ENCODE measurements at places on chromosomes 12 and 14. TPM values are rescaled to one million over a fixed set of nuclear protein-coding genes. Genes with fewer than 3 reads are reported as not detected.

DNA sequence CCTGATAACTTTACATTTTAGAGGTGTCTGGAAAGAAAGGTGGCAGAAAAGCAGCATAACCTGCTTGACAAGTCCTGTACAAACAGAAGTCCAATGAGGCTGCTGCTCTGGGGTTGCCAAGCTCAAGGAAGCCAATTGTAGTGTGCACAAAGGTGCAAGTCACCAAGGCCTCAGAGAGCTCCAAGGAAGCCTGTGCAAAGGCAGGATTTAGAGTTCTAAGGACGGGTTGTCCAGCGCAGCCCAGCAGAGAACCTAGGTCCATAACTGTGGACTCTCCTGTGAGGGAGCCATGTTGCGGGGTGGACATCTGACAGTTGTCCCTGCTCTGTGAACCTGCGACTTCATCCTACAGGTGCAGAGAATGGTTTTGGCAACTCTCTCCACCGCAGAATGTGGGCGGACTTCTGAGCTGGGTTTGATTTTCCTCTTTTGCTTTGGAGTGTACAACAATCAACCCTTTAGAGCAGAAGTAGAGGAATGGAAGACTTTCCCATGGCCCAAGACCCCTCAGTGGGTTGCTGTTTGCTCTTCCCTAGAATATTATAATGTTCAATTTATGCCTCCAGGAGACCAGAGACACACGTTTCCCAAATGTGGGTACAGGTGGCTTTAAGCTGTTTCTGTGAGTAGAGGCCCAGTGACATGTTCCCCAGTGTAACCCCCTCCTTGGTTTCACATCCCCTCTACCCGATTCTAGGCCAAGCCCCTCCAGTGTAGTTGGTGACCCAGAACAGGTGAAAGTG lies 81.0 kb downstream of the ETV6 start:
- H3K36me3 ChIP-seq = no peaks in the 10 kb centered on the region
- H3K27me3 ChIP-seq = no peaks in the 10 kb centered on the region
- DNase-seq = no peak
- H3K4me1 ChIP-seq = peaks cover 44% of the 10 kb centered on the region

GRCh38 chr12:105449431-105449830 lies 118.9 kb downstream of the C12orf75 start:
- H3K4me1 ChIP-seq = peaks cover 20% of the 10 kb centered on the region
- H3K27ac ChIP-seq = no peak overlapping the region
- H3K4me3 ChIP-seq = no peak overlapping the region
- DNase-seq = no peak
- no peaks in the 10 kb centered on the region for H3K36me3 ChIP-seq

DNA sequence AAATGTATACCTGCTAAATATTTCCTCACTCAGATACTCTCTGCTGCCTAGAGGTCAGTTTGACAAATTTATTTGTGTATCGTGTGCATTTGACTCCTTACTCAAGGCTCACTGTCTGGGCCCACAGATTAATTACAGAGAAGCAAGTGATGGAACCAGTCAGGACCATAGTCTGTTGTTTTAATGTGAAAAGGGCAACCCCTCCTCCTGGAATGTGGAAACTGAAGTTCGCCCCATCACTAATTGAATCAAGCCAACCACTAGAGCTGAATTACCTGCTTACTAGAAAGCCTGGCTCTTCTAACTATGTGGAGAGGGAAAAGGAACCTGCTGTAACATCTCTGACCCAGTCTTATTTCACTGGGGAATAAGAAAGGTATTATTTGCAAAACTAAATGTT lies 199.9 kb upstream of the KRR1 start:
- DNase-seq = no peak
- H3K27me3 ChIP-seq = no peaks in the 10 kb centered on the region
- H3K36me3 ChIP-seq = no peaks in the 10 kb centered on the region
- no peak overlapping the region for H3K4me3 ChIP-seq
- H3K27ac ChIP-seq = no peak overlapping the region
- H3K4me1 ChIP-seq = peaks cover 55% of the 10 kb centered on the region

Gene CLEC2B
- polyA plus RNA-seq = 20.9 TPM

- no peak for DNase-seq
- H3K36me3 ChIP-seq = no peaks in the 10 kb centered on the region
- no peaks in the 10 kb centered on the region for H3K4me1 ChIP-seq
These were observed 27.7 kb upstream of the CMA1 start for GRCh38 chr14:24535737-24536136.

Gene ZNF410
- 57.9 TPM for polyA plus RNA-seq
